ENCODE measurements at places on chromosomes 5 and 9.

DNA sequence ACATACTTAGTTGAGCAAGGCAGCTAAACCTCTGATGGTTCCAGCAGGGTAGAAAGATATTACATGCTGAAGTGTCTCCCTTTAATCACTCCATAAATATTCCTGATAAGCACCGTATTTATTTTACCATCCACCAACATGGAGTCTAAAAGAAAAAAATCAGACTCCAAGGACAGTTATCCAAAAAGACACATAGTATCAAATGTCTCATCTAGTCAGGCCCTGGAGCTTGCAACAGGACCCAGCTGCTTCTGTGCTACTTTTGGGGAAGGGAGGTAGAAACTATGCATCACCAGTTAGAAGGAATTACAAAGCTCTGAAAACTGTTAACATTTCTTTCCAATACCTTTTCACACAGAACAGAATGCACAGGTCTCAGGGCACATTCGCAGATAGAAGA lies 88.1 kb downstream of the S1PR3 start:
- no peak for DNase-seq

DNA sequence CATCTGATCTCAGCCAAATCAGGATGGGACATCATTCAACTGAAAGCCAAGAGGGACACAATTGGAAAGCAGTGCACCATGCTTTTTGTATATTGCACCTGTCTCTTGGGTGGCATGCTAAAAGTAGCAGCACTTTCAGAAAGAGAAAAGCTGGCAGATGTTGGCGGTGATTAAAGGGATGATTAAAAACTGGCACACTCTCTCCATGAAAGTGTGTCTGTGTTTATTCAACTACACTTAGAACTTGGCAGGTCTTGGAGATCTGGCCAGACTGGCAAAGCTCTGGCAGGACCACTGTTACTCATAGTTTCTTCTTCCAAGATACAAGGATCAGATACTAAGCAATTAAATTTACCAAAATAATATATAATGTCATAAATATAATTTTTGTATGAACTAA lies 112.9 kb upstream of the ELAVL2 start:
- DNase-seq = no peak

DNA sequence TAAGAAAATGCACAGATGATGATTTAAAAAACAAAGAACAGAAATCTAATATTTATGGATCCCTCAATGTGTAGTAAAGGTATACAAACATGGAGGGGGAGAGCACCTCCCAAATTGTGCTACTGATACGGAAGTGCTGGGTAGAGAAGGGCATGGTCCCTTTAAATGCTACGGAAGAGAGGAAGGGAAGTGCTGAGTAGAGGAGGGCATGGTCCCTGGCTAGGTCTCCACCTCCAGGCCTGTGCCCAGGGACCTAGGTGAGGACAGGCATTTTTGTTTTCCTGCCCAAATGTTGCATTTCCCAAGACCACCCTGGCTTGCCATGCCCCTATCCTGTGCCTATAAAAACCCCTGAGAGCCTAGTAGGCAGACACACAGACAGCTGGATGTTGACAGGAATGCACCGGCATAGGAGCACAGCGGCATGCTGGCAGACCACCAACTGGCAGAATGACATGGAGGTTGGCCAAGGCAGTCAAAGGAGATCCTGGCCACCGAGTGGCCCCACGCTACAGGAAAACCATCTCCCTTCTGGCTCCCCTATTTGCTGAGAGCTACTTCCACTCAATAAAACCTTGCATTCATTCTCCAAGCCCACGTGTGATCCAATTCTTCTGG lies 62.1 kb upstream of the SPDL1 start:
- no peak for DNase-seq

DNA sequence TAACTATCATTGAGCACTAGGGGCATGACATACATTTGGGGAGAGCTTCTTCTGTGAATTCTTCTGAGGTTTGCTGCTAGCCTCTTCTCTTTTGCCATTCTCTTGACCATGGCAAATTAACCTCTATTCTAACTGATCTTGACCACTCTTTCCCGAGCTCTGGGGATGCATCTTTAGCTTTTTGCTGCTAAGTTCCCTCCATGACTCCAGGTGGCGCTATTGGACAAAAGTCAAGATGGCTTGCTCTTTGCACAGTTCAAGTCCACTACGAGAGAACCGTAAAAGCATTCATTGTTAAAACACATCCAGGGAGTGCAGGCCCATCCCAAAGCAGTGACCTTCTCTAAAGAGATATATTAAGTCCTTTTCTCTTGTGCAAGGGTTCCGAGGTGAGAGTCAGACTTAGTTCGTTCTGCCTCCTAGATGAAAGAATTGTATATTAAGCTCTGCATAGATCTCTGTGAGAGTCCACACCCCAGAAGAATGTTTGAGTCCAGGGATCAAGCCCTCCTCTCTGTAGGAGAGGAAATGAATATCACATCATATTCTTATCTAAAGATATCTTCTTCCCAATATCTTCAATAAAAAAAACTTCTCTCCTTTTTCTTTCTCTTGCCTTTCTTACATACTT lies 1152.9 kb upstream of the CDH6 start:
- DNase-seq = peak; percentile 12

DNA sequence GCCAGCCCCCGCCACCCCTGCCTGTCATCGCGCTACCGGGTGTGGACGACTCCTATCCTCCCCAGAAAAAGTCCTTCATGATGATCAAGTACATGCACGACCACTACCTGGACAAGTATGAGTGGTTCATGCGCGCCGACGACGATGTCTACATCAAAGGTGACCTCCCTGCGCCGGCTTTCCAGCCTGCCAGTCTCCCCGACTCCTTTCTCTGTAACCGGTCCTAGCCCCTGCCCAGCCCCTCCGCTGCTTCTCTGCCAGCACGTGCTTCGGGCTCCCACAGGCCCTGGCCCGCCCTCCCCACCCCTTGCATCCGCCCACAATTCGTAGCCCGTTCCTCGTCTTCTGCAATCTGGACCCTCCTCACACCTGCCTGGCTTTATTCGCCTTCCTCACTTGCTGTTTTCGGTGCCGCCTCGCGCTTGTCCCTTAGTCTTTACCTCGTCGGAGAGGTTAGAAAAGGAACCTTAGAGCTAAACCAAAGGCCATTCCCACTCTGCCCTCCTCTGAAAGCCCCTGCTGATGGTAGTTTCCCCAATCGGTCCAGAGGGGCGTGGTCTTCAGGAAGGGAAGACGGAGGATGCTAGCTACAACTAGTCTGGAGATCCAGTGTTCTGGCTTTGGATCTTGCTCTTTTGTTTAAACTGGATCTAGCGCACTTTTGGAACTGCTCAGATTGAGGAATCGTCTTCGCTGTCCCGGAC lies 1.4 kb downstream of the CHSY3 start:
- DNase-seq = no peak
